Amygdala (tissue), 56 donors: ENCODE measurements at places on chromosomes 3 and 15.

DNA sequence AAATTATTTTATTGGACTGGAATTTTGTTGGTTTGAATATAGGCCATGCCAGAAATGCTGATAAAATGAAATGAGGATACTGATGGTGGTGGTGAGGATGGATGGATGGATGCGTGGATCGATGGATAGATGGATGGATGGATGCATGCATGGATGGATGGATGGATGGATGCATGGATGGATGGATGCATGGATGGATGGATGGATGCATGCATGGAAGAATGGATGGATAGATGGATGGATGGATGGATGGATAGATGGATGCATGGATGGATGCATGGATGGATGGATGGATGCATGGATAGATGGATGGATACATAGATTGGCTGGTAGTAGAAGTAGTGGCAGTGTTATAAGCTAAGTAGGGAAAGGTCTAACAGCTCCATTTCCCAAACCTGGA lies 40.1 kb downstream of the CPN2 start:
- DNase-seq, result no peak

GRCh38 chr3:171113716-171114115 lies 87.2 kb upstream of the SLC2A2 start:
- DNase-seq, result no peak

DNA sequence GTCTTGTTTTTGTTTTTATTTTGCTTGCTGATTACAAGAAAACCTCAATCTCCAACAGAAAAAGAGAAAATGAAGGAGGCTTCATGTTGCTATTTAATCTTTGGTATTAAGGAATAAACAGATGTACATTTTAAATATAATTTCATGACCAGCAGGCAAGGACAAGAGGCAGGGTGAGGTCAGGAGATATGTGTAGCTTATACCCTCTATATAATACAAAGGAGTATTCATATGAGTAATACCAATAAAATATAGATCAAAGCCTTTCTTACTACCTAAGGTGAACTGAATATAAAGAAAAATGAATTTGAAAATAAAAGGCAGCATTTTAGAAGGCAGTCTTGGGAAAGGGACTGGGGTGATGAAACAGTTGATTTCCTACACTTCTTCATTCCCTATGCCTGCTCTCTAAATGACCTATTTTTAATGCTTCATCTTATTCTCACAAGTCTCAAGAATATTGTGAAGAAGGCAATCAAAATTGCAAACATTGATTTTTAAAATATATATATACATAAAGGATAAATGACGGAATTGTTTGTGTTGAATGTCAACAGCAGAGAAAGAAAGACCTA lies 8.6 kb upstream of the CBLB start:
- DNase-seq, result no peak

GRCh38 chr15:53359038-53359437 lies 400.4 kb downstream of the WDR72 start:
- DNase-seq, result no peak

GRCh38 chr3:141240286-141240685 lies 8.7 kb downstream of the PXYLP1 start:
- DNase-seq, result no peak

GRCh38 chr3:127525373-127525772 lies 65.2 kb downstream of the TPRA1 start:
- DNase-seq, result no peak

DNA sequence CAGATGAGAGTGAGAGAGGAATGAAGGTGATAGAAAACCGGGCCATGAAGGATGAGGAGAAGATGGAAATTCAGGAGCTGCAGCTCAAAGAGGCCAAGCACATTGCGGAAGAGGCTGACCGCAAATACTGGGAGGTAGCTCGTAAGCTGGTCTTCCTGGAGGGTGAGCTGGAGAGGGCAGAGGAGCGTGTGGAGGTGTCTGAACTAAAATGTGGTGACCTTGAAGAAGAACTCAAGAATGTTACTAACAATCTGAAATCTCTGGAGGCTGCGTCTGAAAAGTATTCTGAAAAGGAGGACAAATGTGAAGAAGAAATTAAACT lies 88.9 kb downstream of the EOMES start:
- DNase-seq, result no peak

GRCh38 chr15:73079565-73079964 lies 27.3 kb downstream of the NEO1 start:
- DNase-seq, result no peak

DNA sequence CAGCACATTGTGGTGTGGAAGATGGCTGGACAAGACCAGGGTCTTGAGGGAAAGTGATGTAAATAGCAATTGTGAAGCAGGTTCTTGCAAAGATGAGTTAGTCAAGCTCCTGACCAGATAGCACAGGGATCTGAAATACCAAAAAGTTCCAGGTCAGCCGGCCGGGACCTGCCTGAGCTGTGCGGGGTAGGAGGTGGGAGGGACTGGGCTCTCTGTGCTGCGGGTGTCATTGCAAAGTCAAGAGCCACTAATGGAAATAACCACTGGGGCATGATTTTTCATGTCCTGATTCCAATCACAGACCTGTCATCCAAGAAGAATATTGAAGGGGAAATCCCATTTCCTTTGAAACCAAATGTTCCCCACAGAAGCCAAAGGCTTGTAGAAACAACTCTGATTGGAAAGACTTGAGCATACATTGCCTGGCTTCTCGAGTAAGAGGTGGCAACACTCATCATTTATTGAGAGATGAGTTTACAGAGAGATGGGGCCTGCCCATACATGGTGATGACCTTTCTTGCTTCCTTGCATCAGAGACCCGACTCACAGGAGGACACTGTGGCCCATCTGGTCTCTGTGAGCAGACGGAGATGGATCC lies 44.2 kb upstream of the KY start:
- no peak for DNase-seq

GRCh38 chr3:89697321-89697916 lies 590.0 kb downstream of the EPHA3 start:
- no peak for DNase-seq

- DNase-seq, result no peak
Measured at GRCh38 chr3:177569193-177569592, 371.9 kb upstream of the TBL1XR1 start.

GRCh38 chr3:152656972-152657355 lies 178.0 kb upstream of the P2RY1 start:
- no peak for DNase-seq

- DNase-seq, result no peak
Measured at GRCh38 chr15:95860406-95860805, 470.1 kb upstream of the NR2F2 start.

- DNase-seq, result no peak
Measured at GRCh38 chr3:131705558-131706051, 202.8 kb upstream of the MRPL3 start.

DNA sequence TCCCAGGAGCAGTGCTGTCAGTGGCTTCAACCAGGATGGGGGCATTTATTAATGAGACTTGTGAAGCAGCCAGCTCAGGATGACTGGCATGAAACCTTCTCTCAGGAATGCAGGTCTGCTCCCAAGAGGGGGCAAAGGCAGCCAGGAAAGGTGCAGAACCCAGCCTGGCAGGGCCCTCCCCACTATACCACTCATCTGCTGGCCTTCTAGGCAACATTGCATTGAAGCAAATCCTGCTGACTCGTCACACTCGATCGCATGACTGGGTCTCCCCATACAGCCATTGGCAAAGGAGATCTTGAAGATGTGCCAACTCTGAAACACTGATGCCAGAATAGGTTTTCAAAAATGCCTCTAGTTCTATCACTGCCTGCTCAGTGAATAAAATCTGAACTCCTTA lies 65.7 kb upstream of the CMTM7 start:
- DNase-seq, result no peak

DNA sequence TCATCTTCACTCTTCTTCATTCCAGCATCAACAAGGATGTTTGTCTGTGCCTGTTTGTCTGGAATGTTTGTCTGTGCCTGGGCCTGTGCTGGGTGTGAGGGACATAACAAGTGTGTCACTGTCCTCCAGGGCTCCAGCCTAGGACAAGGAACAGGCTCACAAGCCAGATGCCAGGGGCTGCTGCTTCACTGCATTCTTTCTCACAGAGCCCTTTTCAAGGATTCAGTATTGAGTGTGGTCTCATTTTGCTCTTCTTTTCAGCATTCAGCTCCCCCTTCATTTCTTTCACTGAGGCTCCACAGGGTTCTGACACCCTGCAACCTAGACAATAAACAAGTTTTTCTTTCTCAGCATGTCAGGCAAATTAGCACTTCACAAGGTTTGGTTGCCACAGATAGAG lies 43.6 kb upstream of the KY start:
- DNase-seq, result no peak

- DNase-seq, result no peak
Measured at GRCh38 chr3:171446301-171446700, 13.9 kb downstream of the TNIK start.

DNA sequence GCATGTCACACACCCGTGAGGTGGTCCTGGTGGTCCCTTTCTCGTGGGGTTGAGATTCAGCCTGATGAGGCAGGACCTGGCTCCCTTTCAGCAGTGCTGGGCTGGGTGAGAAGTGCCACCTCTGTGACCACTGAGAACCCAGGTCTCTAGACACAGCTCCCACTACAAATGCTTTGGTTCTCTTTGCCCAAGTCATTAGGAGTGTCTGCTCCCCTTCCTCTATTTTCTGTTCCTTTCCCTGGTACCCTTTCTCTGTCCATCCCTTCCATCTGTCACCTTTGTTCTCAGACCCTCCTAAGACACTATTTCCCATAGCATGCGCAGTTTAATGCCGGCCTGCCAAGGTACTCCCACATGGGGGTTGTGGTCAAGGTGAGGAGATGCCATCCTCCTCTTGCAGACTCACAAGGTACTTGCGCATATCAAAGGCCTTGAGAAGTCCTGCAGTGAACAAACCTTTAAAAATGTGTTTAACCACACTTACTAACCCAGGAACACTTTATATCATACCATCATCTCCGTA lies 297.7 kb downstream of the LRTM1 start:
- no peak for DNase-seq

DNA sequence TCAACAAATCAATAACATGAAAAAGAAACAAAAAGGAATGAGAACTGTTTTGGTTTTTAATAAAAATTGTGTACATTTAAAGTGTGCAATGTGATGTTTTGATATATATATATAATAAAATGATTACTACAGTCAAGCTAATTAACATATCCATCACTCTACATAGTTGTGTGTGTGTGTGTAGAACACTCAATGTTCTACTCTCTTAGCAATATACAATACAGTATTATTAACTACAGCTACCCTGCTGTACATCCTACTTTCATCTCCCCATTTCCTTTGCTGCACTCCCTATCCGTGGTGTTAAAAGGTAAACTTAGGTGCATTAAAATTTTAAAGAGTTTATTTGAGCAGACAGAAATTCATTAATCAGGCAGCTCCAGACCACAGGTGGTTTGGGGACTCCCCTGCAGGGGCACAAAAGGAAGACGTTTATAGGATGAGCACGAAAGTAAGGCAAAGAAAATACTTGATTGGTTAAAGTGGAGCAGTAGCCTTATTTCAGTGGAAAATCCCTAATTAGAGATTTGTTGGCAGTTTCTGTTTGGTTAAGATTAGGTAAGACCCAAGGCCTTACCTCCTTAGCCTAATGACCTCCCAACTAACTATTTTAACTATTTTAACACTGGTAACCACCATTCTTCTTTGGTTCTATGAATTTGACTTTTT lies 61.8 kb upstream of the SNRK start:
- no peak for DNase-seq

DNA sequence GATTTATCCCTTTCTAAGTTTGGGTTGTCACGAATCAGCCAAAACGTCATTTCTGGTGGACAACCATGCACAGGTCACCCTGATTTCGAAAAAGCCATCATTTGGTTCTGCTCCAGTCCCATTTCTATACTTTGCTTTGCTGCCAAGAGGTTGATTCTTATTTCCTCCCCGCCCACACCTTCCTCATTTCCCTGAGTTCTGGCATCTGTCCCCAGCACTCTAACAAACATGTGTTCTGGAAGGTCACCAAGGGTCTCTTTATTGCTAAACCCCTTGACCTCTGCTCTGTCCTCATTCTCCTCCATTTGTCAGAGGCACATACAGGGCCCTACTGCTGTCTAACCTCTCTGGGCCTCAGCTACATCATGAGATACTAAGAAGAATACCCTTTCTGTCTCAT lies 36.4 kb upstream of the PTPRG start:
- DNase-seq, result no peak

DNA sequence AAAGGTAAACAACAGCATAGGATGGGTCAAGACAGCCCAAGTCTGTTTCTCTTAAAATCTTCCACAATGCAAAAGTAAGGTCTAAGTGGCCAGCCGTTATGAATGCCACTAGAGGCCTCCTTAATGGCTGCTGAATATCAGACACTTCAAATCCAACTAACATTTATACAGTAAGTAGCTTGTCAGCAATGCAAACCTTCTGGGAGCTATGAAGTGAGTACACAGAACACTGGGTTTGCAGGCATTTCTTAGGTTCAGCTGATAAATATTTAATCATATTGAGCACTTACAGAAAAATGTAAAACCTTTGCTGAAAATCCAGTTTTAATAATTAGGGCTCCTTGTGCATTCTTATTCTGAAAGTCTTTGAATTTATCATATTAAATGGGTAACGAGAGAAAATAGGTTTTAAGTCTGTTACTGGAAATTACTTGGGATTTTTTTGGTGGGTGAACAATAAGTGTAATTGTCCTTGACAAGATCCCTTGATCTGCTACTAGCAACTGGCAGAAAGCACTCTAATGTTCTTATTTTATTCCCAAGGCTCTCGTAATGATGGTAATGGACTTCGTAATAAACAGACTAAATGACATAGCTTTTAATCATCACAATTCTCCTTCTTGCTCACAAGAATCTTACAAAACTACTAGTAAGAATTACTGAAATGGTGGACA lies 141.7 kb upstream of the GPR149 start:
- DNase-seq, result no peak

DNA sequence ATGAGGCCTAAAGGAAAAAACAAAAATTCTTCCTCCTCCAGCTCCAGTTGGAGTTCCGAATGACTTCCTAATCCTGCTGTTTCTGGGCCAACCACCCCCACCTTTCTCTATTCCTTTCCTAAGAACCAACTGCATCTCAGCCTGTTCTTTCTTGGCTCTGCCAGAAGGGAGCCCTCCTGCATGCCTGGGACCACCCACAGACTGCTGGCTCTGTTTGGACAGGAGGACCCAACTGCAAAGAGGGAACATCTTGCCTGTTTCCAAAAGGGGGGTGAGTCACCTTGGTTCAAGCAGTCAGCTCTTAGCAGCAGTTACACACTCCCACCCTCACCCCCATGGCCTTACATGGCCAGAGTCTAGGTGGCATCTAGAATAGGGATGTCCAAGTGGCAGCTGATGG lies 116.0 kb upstream of the PRICKLE2 start:
- DNase-seq, result no peak

GRCh38 chr15:66845266-66845785 lies 143.3 kb downstream of the SMAD6 start:
- no peak for DNase-seq
